ENCODE measurements at places on chromosomes 5 and 9.

- no peaks in the 10 kb centered on the region for H3K4me1 ChIP-seq
- no peaks in the 10 kb centered on the region for H3K36me3 ChIP-seq
- H3K27ac ChIP-seq: no peak overlapping the region
- H3K27me3 ChIP-seq: peaks cover 10% of the 10 kb centered on the region
- DNase-seq: no peak
- no peak overlapping the region for H3K4me3 ChIP-seq
These were observed 41.9 kb downstream of the SYK start for GRCh38 chr9:90843525-90843924.

DNA sequence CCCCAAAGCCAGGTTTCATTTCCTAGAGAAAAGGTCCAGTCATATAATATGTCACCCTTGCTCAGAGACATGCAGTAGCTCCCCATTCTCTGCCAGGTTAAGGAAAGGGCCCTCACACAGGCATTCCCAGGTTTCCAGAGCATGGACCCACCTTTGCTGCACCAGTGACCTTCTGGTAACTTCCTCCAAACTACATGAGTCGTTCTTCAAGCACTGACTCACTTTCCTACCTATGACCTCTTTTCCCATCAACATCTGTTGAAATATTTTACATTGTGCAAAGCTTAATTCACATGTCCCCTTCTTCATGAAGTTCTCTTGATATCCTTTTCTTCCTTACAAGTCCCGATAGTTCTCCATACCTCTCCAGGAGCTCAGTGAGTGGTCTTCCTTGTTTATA is 25.9 kb downstream of the SH3TC2 start:
- no peak for DNase-seq
- H3K36me3 ChIP-seq: no peaks in the 10 kb centered on the region
- H3K27me3 ChIP-seq: peaks cover 12% of the 10 kb centered on the region
- no peak overlapping the region for H3K4me3 ChIP-seq
- no peak overlapping the region for H3K27ac ChIP-seq

GRCh38 chr9:84140535-84141101 is 160.0 kb downstream of the RMI1 start:
- H3K36me3 ChIP-seq: no peaks in the 10 kb centered on the region
- H3K27ac ChIP-seq: no peak overlapping the region
- peaks cover 9% of the 10 kb centered on the region for H3K4me1 ChIP-seq
- peak; percentile 34 for DNase-seq
- peak overlapping the region; percentile 60 for H3K4me3 ChIP-seq
- peaks cover 56% of the 10 kb centered on the region for H3K27me3 ChIP-seq

GRCh38 chr9:129399634-129399990 is 221.3 kb downstream of the C9orf50 start:
- no peaks in the 10 kb centered on the region for H3K36me3 ChIP-seq
- no peak for DNase-seq
- H3K4me1 ChIP-seq: peaks cover 3% of the 10 kb centered on the region
- H3K4me3 ChIP-seq: no peak overlapping the region

GRCh38 chr9:130383350-130383715 is 61.4 kb upstream of the ASS1 start:
- H3K4me1 ChIP-seq: no peaks in the 10 kb centered on the region
- H3K4me3 ChIP-seq: no peak overlapping the region
- no peaks in the 10 kb centered on the region for H3K27me3 ChIP-seq
- no peaks in the 10 kb centered on the region for H3K36me3 ChIP-seq
- no peak overlapping the region for H3K27ac ChIP-seq

GRCh38 chr5:25006237-25006636 is 361.5 kb upstream of the CDH10 start:
- no peaks in the 10 kb centered on the region for H3K27me3 ChIP-seq
- H3K4me1 ChIP-seq: no peaks in the 10 kb centered on the region
- H3K27ac ChIP-seq: no peak overlapping the region
- H3K4me3 ChIP-seq: no peak overlapping the region
- no peaks in the 10 kb centered on the region for H3K36me3 ChIP-seq

Measured in activated naive CD4-positive, alpha-beta T cell treated with anti-CD3 and anti-CD28 coated beads, Interleukin-2, amount 10 ng/mL, durations not matched to agents 7 days and 5 days (primary cell).